ENCODE measurements at places on chromosomes 11 and 22. TPM values are rescaled to one million over a fixed set of nuclear protein-coding genes. Genes with fewer than 3 reads are reported as not detected.

- DNase-seq: no peak
Measured at GRCh38 chr11:102151784-102152525, 41.7 kb downstream of the YAP1 start.

DNA sequence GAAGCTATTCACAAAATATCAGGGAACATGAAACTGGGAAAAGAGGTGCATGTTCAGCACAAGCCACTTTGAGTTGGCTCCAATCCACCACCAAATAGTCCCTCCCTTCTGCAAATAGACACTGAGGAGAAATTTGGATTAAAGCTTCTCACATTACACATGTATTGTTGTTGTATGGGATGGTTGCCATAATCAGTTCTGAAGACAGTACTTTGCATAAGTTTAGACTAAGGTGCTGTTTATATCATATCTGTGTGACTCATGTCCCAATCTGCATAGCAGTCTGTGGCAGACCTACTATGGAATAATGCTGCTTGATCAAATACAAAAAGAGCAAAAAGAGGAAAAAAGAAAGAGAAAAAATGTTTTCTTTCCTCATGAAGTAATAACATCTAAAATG lies 376.7 kb upstream of the DDI1 start:
- DNase-seq: no peak

The FAM227A gene
- total RNA-seq: 10.8 TPM

- DNase-seq: peak; percentile 95
Measured at GRCh38 chr22:30253205-30253852, 6.8 kb upstream of the LIF start.

DNA sequence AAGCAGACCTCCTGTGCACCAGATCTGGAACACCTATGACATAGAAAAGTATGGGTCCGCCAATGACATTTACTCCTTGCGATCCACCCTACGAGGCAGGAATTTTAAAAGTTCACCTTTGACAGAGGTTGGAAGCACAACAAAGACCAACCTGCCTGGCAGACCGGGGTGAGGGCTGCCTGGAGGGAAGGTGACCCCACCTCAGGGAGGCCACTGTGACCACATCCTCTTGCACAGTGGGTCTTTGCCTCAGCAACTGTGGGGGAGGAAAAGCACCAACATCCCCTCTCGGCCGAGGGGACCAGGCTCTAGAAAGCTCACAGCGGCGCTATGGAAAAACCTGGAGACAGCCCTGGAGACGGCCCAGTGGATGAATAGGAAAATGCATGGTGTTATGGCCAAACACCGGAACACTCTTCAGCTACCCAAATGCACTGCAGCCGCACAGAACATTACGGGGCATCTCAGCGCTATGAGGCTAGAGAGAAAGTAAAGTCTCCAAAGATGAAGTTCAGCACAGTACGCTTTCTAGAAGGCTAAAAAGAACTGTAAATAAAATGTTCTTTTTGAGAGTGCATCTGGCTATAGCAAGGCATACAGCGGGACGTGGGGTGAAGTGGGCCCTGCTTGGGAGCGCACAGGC lies 1.8 kb upstream of the SHISAL1 start:
- DNase-seq: no peak

- no peak for DNase-seq
Measured at GRCh38 chr11:64103277-64103985, 62.5 kb downstream of the MACROD1 start.

The SCARF2 gene
- total RNA-seq: 0.68 TPM

- DNase-seq: no peak
Measured at GRCh38 chr11:83760932-83761331, 474.8 kb upstream of the CCDC90B start.

The CBX6 gene
- total RNA-seq: 140 TPM

- DNase-seq: no peak
Measured at GRCh38 chr22:44633647-44634046, 68.4 kb upstream of the PRR5 start.

DNA sequence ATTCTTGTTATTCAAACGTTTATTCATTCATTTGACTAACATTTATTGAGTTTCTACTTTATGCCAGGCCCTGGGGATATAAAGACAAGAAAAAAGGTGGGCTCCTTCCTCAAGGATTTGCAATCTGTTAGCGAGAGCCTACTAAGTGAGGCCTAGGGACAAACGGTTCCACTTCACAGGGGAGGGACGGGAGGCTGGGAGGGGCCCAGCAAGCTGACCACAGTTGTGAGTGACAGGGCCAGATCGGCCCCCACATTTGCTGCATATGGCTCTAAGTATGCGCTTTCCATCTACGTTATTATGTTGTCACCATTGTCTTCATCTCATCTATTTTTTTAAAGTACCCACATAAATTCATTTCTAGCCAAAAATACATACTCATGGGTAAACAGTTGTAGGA lies 271.1 kb downstream of the BUD13 start:
- DNase-seq: no peak

The CARD16 gene
- 13.0 TPM for total RNA-seq

- DNase-seq: no peak
Measured at GRCh38 chr11:107577346-107577711, 11.8 kb upstream of the ALKBH8 start.

GRCh38 chr11:72872012-72872411 lies 57.8 kb downstream of the ATG16L2 start:
- DNase-seq: no peak

DNA sequence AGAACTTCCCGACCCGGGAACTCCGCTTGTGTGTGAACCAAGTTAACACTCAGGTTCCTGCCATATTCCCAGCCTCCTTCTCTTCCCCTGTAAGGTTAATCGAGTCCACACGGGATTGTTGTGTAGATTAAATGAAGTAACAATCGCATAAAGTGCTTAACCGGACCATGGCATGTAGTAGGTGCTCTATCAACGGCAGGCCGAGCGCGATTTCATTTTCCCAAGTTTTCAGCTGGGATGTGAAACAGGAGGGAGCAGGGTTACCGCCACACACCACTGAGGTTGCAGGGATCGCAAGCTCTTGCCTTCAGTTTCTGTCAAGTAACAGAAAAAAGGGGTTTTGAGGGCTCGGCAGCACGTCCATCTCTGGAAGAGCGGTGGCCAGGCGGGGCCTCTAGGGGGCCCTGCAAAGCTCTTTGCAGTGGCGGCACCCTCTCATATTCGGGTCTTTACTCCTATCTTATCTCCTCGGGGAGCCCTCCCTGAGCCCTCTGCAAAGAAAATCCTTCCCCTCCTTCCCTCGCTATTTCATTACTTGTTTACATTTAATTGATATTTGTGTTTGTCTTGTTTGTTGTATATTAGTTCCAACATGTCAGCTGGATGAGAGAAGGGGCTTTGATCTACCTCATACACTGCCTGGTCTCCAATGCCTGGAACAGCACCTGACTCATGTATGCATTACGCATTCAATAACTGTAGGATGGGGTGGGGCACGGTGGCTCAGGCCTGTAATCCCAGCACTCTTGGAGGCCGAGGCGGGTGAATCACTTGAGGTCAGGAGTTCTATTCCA lies 816 bp upstream of the PLEKHA7 start:
- DNase-seq: peak; percentile 75

The KCTD17 gene
- total RNA-seq: 19.8 TPM

GRCh38 chr11:118068206-118068944 lies 8.5 kb upstream of the TMPRSS4 start:
- DNase-seq: no peak

The PGR gene
- not detected for total RNA-seq

GRCh38 chr11:129643031-129643721 lies 172.5 kb upstream of the TMEM45B start:
- no peak for DNase-seq

- DNase-seq: no peak
Measured at GRCh38 chr11:75400146-75400865, 988 bp downstream of the RPS3 start.

GRCh38 chr22:34001701-34002466 lies 81.6 kb upstream of the LARGE1 start:
- no peak for DNase-seq

The PDXP gene
- 18.4 TPM for total RNA-seq

DNA sequence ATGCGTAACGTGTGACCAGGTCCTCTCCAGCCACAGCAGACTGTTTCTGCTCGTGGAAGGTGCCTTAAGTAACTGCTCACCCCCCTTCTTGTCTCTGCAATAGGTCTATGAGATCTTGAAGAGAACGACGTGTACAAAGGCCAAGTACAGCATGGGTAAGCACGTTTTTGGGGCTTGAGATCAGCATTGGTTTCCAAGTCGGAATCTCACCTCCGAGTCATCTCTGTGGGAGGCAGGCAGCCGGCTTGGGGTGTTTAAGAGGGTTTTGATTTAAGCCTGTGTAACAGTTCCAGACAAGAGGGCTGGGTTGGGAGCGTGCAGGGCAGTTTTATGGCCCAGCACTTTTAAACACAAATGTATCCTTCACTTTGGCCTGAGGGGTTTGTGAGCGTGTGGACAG lies 30.1 kb downstream of the ANO1 start:
- DNase-seq: no peak

The OR52I1 gene
- not detected for total RNA-seq

DNA sequence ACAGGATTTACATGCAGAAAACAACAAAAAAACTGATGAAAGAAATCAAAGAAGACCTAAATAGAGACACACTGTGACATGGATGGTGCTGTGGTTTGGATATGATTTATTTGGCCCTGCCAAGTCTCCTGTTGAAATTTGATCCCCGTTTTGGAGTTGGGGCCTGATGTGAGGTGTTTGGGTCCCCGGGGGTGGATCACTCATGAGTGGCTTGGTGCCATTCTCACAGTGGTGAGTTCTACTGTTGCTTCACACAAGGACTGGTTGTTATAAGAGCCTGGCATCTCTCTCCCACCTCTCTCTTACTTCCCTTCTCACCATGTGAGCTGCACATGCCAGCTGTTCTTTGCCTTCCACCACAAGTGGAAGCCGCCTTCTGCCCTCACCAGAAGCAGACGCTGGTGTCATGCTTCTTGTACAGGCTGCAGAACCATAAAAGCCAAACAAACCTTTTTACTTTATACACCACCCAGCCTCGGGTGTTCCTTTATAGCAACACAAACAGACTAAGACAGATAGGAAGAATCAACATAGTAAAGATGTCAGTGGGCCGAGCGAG lies 7.8 kb upstream of the RTL6 start:
- DNase-seq: no peak

DNA sequence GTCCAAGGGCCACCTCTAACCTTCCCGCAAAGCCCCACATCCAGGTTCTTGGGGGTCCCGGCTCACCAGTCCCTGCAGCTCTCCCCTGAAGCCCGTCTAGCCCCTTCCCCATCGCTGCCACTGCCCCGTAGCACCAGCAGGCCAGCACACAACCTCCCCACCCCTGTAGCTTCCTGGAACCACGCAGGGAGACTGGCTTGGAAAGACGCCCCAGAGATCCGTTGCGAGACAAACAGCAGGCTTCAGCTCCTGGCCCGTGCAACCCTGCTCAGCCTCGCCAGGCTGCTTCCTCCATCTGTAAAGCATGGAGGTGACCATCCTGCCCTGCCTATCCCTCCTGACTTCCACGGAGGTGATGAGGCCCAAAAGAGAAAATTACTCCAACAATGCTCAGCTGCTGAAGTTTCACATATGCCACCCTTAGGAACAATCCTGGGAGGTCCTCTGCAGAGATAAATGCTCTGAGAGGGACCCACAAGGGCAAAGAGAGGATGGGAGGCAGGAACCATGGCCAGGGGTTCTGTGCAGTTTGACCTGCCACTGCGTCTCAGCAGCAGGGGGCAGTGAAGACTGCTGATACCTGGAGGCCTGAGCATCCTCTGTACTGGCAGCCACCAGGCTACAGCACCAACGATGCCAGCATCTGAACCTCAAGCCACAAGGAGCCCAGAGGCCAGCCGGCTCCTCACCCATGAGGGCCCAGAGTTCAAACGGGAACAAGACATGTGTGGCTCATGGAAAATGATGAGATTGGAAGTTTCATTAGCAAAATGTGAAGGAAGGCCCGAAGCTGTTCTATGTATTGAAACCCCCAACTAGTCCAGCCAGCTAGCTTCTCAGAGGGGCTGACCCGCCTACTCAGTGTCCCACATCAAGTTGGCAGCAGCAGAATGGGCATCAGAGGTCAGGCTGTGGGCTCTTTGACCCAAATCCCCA lies 16.1 kb downstream of the DGCR2 start:
- no peak for DNase-seq

GRCh38 chr11:12361682-12362081 lies 15.7 kb upstream of the PARVA start:
- peak; percentile 66 for DNase-seq

DNA sequence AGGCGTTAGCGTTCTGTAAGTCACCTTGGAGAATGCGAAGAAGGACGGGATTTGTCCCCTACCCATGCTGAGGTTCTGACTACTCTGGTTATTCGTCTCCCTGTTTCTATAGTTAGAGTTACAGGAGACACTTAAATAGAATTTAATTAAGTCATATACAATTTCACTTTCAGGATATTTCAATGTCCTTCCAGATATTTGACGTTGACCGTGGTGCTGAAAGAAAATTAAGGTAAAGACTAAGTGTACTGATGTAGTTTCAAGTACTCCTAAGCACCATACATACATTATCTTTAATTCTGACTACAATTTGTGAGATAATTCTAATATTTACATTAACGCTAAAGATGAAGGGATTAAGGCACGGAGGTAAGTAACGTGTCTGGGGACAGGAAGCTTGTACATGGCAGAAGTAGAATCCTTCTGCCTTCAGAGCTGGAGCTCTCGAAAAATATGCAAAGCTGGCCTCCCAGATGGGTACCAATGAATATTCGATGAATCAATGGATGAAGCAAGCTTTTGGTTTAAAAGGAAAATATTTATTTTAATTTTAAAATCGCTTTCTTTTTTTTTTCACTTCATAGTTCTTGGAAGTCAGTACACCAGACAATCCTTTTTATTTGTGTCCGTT lies 539 bp upstream of the SLC36A4 start:
- DNase-seq: no peak

The OR5B17 gene
- not detected for total RNA-seq

The TCIRG1 gene
- total RNA-seq: 49.7 TPM

DNA sequence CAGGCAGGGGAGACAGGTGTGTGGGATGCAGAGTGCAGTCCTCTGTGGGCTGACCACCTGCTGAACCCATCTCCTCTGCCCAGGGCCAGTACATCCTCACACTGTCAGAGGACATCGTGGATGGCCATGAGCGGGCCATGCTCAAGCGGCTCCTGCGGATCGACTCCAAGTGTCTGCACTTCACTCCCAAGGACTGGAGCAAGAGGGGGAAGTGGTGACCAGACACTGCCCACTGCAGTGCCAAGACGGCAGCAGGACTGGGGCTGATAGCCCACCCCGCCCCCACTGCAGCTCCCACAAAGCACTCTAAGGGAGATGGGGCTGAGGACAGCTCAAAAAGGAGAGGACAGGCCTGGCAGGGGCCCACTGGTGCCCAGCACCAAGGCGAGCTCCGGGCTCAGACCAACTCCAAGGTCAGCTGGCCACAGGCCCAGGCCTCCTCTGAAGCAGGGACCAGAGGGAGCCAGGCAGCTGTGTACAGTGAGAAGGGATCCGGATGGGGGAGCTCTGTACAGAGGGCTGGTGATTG lies 1.6 kb downstream of the RNASEH2C start:
- no peak for DNase-seq

DNA sequence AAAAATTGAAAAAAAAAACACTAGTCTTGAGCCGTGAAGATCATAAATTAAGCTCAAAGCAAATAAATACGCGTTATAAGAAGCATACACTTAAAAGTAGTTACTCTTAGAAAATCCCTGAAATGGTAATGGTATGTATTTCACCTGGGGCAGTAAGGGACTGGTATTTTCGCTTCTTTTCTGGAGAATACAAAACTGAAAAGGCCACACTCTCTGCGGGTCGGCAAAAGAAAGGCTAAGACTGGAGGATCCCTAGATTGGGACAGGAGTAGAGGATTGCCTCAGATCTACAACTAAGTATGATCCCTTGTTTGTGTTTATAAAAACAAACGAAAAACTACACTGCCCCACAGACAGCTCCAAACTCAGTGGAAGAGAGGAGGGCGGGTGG lies 617 bp downstream of the TSG101 start:
- no peak for DNase-seq

- DNase-seq: no peak
Measured at GRCh38 chr11:123509737-123510578, 79.9 kb downstream of the GRAMD1B start.
